ENCODE measurements at places on chromosomes 12 and 14.

DNA sequence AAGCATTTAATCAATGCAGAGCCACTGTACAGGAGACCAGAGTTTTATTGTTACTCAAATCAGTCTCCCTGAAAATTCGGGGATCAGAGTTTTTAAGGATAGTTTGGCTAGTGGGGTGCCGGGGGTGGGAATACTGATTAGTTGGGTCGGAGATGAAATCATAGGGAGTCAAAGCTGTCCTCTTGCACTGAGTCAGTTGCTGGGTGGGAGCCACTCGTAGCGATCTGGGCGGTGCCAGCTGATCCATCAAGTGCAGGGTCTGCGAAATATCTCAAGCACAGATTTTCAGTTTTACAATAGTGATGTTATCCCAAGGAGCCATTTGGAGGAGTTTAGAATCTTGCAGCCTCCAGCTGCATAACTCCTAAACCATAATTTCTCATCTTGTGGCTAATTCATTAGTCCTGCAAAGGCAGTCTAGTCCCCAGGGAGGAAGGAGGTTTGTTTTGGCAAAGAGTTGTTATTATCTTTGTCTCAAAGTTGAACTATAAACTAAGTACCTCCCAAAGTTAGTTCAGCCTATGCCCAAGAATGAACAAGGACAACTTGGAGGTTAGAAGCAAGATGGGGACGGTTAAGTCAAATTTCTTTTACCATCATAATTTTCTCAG, 169.4 kb upstream of the PLEKHG7 start:
- no peak for DNase-seq

GRCh38 chr14:71452539-71452938, 479.7 kb upstream of the RGS6 start:
- DNase-seq: no peak

GRCh38 chr12:128928361-128928760, 75.1 kb downstream of the GLT1D1 start:
- DNase-seq: no peak

- no peak for DNase-seq
These were observed 26.4 kb upstream of the DBX2 start for GRCh38 chr12:45077251-45077650.

DNA sequence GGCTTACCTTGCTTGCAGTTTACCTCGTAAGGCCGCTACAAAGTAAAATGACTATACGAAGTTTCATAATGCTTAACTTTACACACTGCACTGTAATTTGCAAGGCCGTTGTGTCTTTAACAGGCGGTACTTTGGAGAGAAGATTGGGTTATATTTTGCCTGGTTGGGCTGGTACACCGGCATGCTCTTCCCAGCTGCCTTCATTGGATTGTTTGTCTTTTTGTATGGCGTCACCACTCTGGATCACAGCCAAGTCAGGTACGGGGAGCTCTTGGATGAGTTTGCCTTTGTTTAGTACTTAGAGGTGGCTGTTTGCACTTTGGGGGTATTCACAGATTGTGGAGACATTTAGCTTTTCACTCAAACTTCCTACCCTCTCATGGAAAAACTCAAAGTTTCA, 167.8 kb downstream of the SLC5A8 start:
- no peak for DNase-seq

DNA sequence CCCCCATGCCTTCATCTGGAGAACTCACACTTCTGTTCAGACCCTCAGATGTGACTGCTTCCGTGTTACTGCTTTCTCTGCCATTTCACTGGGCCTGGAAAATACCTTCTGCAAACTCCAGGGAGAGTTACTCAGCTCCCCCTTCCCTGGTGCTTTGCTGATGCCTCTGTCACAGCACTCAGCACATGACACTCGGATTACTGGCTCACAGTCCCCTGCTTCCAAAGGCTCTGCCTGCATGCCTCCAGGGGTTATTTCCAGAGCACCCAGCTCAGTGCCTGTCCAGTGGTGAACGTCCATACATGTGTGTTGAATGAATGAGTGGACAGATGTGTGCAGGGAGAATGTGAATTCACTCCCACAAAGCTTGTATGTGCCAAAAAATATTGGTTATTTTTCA, 237.2 kb upstream of the FKBP4 start:
- no peak for DNase-seq

DNA sequence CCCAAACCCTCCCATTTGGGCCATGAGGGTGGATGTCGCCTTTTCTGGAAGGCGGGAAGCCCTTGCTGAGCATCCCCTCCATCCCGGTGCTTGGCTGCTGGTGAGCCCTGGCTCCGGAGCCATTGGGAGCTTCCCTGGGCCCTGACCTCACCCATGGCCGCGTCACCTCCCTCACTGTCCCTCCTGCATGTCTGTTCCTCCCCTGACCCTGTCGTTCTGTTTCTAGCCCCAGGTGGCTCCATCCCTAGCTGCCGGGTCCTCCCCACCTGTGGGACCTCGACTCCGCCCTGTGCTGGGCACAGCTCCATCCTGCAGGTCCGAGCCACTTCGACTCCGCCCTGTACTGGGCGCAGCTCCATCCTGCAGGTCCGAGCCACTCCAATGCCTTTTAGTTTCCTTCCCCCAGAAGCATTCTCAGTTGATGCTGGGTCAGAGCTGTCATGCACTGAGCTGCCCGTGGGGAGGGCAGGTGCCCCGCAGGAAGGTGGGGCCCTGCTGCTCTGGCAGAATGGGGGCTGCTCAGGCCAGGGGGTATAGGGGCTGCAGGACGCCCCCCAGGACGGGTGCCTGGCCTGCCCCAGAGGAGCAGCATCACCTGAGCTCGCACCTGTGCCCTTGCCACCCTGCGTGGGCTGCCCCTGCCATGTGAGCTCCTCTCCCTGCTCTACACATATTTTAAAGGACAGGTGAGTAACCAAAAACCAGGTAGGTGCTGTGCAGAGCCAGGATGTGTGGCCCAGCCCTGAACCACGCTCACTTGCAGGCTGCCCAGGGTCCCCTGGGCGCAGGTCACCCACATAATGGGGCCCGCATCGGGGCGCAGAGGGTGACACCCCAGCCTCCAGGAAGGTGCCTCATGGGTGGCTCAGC, 19.0 kb downstream of the NOC4L start:
- no peak for DNase-seq

DNA sequence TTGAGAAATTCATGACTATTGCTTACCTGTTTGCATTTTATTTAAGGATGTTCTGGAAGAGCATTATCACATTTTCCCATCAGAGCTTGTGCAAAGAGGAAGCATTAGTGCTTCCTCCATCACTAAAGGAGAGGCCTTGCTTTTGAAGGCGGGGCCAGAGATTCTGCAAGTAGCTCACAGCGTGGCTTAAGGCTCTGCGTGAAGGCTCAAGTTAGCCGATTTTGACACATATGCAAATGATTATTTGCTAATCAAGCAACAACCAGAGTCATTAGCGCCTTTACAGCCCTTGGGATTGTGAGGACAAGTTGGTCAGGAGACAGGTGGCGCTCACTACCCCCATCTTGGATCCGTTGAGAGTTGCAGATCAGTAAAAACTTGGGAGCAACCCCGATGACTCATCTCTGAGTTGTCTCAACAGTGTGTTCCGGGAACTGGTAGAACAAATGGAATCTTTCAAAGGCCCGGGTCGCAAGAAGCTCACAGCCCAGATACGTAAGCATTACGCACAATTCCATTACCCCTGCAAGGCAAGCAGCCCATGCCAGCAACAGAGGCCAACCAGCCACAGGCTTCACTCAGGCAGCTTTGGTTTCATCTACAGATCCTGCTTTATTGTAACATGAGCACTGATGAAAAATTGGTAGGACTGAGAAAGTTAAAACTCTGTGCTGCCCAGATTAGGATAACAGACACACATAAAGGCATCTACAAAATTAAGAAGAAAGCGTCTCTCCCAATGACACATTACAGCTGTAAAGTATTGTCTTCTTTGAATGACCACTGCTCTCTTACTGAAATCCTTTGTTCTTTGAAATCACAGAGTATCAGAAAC, 34.9 kb upstream of the SPTSSA start:
- DNase-seq: no peak

DNA sequence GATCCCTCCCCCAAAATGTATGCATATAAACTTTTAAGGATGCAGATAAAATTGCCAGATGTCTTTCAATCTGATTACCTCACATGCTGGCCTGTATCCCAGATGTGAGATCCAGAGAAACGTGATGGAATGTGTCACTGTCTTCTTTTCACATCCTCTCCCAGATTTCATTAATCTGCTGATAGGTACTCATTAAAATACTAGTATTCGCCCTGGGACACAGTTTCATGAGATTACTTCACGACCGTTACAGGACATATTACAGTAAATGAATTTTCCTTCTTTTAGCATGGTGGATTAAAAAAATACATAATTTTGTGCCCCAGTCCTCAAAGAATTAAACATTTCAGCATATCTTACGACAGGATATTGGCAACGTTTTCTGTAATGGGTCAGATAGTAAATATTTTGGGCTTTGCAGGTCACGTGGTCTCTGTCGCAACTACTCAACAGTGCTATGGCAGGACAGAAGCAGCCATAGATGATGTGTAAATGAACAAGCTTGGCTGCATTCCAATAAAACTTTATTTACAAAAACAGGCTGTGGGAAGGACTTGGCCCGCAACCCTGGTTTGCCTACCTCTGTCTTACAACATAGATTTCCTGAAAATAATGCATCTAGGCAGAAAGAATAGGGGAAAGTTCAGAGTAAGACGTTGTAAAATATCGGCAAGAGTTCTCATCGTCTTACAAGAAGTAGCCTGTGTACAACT, 156.0 kb upstream of the DIO3 start:
- DNase-seq: no peak

GRCh38 chr14:75720842-75721498, 59.9 kb downstream of the TTLL5 start:
- no peak for DNase-seq

DNA sequence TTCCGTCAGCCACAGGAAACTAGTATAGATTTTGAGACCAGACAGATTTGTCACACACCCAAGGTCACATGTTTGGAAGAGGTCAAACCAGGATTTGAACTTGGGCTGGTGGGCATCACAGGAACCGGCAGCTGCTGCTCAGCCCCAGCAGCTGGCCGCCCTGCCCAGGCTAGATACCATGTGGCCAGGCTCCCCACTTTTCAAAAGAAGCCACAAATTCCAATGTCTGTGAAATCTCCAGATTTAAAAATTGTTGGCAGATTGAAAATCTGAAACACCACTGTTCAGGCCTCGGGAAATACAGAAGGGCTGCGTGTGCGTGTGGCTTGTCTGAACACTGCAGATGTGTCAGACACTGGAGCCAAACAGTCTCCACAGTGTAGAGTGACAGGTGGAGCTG, 30.4 kb downstream of the MMAB start:
- no peak for DNase-seq

DNA sequence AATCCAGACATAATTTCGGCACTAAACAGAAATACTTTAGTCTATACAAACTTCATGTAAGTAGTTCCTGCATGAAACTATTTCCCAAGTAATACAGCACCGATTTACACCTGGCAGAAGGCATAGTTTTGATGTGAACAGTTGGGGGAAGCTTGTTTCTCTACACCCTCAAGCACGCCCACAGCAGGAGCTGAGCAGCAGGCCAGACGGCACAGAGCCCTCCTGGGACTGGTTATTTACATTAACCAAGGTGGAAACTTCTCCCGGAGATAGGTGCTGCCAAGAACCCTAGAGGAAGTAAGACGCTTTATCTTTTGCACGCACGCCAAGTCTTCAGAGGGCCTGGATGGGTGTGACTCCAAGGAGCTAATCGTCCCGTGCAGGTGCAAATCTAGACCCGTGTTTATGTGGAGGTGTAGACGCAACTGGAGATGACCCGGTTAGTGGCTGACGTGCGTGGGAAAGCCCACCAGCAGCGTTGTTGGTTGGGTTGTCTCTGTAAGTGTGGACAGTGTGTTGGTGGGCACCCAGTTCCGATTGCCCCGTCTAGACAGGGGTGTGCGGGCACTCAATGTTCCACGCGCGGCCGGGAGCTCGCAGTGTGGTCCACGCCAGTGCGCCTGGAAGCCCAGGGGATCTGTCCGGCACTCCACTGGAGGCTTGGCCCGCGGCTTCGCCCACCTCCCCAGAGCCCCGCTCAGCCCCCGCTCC, 767 bp upstream of the TCP11L2 start:
- no peak for DNase-seq

DNA sequence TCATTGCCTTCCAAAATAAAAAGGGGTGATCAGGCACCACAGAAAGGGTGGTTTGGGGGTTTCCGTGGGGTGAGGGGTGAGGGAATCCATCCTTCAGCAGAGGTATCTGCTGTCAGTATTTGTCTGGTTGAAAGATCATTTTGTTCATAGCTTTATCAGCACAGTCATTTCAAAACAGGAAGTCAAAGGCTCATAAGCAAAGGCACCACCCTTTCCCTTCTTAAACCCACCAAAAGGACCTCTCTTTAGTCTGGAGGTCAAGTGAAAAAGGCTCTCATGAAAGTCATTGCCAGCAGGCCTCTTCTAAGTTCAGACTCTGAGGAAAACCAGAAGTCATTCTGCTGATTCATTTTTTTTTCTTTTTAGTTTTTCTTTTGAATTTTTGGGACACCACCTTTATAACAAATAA, 6.2 kb downstream of the CHST11 start:
- no peak for DNase-seq

DNA sequence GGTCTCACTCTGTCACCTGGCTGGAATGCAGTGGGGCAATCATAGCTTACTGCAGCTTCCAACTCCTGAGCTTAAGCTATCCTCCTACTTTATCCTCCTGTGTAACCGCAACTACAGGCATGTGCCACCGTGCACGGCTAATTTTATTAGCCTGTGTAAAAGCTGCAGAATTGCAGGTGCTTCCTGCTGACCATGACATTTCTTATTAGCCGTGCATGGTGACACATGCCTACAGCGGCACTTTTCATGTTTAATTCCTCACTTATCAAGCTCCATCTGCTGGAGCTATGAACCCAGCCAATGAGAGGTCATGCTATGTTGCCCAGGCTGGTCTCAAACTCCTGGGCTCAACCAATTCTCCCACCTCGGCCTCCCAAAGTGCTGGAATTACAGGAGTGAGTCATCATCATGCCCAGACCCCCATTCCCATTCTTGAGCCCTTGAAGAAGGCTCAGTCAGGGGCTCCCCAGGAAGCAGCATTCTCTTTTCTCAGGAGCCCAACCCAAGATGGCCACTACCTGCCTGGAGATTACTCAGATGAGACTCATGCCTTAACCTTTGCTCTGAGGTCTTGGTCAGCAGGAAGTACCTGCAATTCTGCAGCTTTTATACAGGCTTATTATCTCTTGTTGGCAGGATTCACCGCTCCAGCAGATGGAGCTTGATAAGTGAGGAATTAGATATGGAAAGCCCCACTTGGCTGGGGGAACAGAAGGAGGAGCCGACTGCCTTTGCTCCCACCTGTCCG, 503.2 kb downstream of the MED13L start:
- no peak for DNase-seq

- no peak for DNase-seq
These were observed 55.8 kb downstream of the GALNT4 start for GRCh38 chr12:89468648-89469326.

- DNase-seq: no peak
These were observed 73.9 kb upstream of the TBX5 start for GRCh38 chr12:114479831-114480230.

DNA sequence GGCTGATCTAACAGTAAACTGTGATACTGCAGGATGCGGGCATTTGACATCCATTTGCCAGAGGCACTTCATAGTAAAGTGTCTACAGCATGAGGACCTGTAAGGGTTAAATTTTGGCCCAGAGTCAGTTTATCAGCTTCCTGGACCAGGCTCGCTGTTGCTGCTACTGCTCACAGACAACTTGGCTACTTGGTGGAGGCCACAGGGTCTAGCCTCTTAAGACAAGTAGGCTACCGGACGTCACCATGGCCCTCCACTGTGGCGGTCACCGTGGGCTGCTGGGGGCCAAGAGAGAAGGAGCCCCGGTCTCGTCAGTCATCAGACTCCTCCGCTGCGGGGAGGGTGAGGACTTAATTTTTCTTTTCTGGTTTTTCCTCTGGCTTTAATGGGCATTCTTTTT, 117.3 kb upstream of the PZP start:
- DNase-seq: no peak

GRCh38 chr14:91545946-91546716, 36.0 kb upstream of the PPP4R3A start:
- DNase-seq: no peak
